Osteoblast (primary cell): ENCODE measurements at places on chromosomes 6 and 20.

DNA sequence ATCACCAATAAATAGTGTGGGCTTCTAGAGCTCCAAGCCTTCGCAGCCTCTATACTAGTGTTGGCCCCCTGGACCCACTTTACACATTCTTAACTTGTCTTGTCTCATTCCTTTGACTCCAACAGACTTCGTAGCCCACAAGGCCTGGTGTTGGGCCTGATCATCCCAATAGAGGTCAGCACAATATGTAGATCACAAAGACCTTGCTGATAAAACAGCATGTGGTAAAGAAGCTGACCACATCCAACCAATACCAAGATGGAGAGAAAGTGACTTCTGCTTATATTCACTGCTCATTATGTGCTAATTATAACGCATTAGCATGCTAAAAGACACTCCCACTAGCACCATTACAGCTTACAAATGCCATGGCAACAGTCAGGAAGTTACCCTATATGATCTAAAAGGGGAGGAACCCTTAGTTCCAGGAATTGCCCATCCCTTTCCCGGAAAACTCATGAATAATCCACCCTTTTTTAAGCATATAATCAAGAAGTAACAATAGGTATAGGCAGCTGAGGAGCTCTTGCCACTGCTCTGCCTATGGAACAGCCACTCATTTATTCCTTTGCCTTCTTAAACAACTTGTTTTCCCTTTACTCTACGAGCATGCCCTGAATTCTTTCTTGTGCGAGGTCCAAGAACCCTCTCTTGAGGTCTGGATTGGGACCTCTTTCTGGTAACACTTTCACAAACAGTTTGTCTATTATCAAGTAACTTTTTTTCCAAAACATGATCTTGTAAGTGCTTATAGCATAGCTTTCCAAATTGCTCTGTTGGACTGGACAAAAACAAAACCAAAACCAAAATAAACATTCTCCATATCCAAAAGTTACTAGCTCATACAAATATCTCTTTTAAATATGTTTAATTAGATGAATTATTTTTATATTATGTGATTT is 54.6 kb upstream of the ECHDC1 start:
- DNase-seq, result no peak

DNA sequence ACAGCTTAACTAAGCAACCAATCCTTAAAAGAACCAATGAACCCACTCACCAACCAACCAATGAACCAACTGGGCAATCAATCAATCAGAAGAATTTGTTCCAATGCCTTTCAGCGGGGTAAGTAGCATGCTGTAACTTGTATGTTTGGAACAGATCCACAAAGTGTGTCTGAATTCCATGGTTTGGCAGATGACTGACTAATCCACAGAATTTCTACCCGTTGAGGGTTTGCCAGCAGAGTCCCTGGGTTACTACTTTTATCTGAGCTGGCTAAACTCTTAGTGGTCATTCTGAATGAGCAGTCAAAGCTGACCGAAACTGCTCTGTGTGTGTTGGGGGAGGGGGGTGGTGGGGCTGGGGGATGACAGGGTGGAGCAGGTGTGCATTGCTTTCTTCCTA is 125.0 kb upstream of the JAG1 start:
- peak; percentile 89 for DNase-seq

DNA sequence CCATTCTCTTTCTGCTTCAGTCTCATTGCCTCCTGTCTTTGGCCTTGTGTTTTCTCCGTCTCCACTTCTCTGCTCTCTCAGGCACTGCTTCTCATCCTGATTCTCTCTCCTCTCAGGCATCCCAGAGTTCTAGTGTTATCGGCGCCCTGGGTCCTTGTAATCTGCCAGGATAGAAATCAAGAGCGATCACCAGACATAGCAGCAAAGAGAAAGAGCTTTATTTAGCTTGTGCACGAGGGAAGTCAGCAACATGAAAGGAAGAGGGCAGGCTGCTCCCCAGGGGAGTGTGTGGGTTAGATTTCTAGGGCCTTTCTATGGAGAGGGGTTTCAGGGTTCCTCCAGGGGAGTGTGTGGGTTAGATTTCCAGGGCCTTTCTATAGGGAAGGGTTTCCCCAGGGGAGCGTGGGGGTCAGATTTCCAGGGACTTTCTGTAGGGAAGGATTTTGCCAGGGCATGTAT is 32.5 kb downstream of the SUN5 start:
- no peak for DNase-seq

GRCh38 chr6:141734071-141734840 is 398.5 kb upstream of the GJE1 start:
- no peak for DNase-seq

- no peak for DNase-seq
Measured at GRCh38 chr6:115137910-115138309, 795.1 kb upstream of the HS3ST5 start.

- DNase-seq, result no peak
Measured at GRCh38 chr6:16306334-16306733, 67.9 kb downstream of the GMPR start.

- no peak for DNase-seq
Measured at GRCh38 chr6:132456700-132457143, 55.4 kb upstream of the MOXD1 start.

GRCh38 chr6:166752097-166752496 is 125.0 kb upstream of the RPS6KA2 start:
- DNase-seq, result no peak

GRCh38 chr20:9206486-9206885 is 137.6 kb downstream of the PLCB4 start:
- DNase-seq, result no peak

- no peak for DNase-seq
Measured at GRCh38 chr6:91447530-91448254, 860.8 kb upstream of the MAP3K7 start.

- no peak for DNase-seq
Measured at GRCh38 chr6:4459996-4460395, 316.2 kb upstream of the CDYL start.

GRCh38 chr6:158086504-158087223 is 81.4 kb downstream of the SERAC1 start:
- DNase-seq, result peak; percentile 39

DNA sequence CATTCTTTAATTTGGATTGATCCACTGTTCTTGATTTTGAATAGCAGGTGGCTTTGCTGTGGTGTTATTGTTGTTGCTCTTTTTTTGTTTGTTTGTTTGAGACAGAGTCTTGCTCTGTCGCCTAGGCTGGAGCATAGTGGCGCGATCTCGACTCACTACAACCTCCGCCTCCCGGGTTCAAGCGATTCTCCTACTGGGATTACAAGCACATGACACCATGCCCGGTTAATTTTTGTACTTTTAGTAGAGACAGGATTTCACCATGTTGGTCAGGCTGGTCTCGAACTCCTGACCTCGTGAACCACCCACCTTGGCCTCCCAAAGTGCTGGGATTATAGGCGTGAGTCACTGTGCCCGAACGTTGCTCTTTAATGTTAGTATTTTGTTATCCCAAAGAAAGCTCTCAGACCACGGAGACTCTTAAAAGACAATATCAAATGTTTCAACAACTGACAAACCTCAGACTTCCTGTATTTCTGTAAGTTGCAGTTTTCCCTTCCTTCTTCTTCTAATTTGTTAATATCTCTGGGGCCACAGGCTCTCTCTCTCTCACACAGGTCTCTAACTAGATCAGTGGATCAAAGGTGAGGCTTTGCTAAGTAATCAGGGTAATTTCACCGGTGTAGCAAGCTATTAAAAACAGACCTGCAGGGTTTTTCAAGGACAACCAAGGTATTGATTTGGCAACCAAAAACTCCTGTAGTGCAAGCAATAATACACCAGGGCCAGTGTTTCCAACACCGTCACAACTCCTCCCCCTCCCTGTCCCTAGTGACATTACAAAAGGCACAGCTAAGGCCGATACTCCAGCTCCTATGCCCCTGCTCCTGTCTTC is 48.8 kb upstream of the ZNF217 start:
- no peak for DNase-seq

GRCh38 chr6:10297832-10298231 is 117.0 kb downstream of the TFAP2A start:
- no peak for DNase-seq

GRCh38 chr20:53122853-53123252 is 150.7 kb downstream of the TSHZ2 start:
- no peak for DNase-seq

GRCh38 chr20:16364320-16364687 is 208.9 kb downstream of the KIF16B start:
- no peak for DNase-seq

DNA sequence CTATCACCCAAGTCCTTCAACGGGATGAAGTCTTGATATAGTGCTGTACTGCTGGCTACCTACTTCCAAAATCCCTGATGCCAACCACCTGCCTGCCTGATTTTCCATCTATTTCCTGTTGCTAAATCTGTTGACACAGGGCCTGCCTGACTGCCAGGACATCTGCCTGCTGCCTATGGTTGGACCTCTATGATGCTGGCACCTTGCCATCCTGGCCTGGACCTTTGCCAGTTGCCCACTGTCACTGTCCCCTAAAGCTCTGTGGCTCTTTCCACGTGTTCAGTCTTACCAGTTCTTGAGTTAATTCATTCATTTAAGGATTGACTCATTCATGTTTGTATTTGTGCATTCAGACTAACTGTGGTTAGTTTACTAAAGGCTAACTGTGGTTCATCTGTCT is 9.2 kb upstream of the RGS17 start:
- DNase-seq, result no peak

DNA sequence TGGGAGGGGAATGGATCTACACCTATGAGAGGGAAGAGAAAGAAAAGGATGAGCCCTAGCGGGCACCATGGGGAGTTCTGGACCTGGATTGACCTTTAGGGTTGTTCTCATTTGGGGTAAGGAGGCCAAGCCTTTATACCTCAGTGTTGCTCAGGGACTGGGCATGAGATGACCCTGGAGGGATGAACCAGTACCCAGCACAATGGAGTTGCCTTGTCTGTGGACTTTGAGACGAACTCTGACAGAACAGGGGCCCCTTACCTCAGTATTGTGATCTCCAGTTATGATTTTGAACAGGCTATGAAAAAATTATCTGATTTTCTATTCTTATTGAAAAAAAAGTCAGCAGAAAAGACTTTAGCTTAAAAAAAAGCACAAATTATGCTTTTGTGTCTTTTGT is 88.6 kb downstream of the FOXA2 start:
- DNase-seq, result no peak

- peak; percentile 30 for DNase-seq
Measured at GRCh38 chr20:62742979-62743776, 34.5 kb downstream of the NTSR1 start.

DNA sequence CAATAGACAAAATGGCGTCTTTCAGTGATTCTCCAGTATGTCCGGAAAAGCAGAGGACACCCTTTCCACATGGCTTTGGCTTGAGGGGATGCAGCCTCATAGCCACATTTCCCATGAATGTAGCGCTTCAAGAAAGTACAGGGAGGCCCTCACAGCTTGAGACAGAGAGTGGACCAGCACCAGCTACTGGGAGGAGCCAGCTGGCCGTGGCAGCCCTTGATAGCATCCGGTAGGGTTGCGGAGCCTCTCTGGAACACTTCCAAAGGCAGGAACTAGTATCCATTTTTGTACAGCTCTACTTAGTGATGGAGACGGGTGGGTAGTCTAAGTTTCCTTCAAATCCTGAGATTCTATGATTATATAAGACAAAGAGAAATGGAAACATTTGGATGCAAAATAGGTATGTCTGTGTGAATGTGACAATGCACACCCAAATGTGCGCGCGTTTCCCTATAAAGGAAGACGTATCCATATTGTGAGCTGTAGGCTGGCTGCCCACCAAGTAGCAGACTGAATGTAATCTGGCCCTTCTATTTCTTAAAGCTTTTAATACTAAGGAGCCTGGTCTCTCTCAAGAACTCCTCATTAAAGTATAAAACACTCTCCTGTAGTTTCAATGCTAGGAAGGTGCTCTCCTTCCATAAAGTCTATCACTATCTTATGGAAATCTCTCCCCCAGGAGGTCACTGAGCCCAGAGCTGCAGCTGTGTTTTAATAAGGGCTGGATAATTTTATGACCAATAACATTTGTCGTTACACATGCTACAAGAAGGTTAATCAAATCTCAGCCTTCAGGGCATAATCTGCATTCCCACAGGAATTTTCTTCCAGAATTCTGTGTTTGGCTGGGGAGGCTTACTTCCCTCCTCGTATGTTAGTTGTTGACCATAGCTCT is 74.0 kb downstream of the SOBP start:
- no peak for DNase-seq

DNA sequence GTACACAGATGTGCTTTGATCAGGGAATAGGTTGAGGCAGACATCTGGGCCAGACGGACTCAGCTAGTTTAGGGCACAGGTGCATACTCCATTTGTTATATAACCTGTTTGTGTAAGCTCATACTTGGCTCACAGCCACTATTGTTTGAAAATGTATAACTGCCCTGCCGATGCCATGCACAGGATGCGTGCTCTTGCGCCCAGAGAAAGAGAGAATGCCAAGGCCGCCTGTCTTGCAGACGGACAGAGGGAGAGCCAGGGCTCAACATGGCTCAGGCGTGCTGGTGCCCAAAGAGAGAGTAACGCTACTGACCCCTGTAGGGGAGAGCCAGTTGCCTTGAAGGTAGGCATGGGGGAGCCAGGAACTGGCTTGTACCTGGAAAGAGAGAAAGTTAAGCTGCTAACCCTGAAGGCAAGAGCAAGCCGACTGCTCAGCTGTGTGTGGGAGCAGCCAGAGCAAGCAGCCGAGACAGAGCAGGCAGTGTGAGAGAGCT is 57.7 kb downstream of the FAM229B start:
- DNase-seq, result no peak

GRCh38 chr20:36541227-36541767 is at the start of gene MYL9:
MYL9 (plus strand) TSS chr20:36541519; CDS start chr20:36544885, 3,366 bp downstream.
- DNase-seq, result peak; percentile 98

DNA sequence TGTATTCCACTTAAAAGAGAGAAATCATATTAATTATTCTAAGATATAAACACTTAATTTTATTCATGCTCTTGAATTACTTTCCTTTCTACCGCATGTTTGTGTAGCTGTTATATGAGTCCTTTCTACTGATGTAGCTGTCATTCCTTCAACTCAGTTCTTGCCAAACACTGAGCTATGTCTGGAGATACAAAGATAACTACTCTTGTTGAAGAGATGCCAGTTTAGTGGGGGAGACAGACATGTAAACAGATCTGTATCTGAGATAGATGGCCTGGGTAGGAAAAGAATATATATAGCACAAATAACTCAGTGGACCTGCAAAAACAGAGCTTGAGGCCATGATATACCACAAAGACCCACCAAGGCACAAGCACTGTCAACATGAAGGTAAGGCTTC is 157.3 kb downstream of the BTBD9 start:
- no peak for DNase-seq

DNA sequence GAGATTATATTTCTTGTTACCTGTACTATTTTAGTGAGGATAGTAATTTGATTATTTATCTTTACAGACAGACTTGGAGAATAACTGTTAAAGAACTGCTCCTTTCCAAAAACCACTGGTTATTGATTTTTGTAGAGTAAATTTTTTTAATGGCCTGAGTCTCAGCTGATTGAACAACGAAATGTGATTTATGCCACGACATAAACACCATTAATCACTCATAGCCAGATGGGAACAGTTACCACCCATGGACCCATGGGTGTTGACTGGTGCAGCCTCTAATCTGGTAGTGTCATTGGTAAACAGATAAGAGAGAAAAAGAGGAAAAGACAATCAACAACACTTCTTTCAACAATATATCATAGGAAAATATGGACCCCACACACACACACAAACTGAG is 101.4 kb upstream of the BEND6 start:
- no peak for DNase-seq

- DNase-seq, result no peak
Measured at GRCh38 chr6:124298730-124299129, 495.1 kb downstream of the NKAIN2 start.

GRCh38 chr6:146090474-146090873 is 61.6 kb downstream of the GRM1 start:
- DNase-seq, result no peak

GRCh38 chr20:40668449-40669228 is 20.4 kb downstream of the MAFB start:
- DNase-seq, result no peak

GRCh38 chr20:34675561-34675960 is 1.3 kb downstream of the PIGU start:
- no peak for DNase-seq
